ENCODE measurements at places on chromosomes 6 and 20.

GRCh38 chr6:137808836-137809315 lies 58.2 kb upstream of the TNFAIP3 start:
- DNase-seq: no peak

DNA sequence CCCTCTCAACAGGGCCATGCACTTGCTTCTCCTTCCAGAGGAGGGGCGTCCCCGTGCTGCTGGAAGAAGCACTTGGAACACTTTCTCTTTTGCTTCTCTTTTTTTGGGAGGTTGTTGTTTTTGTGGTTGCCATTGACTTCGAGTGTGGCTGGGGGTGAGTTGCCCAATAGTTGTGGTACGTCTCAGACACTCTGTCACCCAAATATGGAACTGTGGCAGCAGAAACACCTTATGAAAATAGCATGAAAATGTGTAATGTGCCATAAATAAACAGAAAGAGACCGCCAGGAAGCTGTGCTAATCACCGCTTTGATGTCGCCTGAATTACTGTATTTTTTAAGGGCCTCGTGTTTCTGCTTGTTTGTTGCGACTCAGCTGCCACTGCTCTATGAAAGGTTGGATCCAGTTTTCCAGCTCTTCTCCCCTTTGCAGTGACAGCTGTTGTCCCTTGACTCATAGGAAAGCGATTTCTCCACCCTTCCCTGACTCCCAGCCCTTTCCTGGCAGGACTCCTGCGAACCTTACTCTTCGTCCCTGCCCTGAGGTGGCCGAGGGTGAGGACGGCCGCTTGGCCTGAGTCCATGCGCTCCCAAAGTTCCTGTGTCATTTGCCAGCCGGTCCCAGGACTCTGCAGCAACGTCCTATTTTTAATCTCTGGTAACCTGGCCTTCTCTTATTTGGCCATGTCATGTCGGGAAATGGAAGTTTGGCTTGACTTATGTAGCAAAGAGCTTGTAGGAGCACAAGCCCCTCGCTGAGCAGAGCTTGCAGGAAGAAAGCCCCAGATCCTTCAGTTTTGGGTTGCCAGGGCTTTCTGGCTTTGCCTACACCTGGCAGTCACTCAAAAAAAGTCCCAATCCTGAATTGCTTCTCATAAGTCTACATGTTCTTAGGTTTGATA lies 694.6 kb downstream of the QKI start:
- no peak for DNase-seq

GRCh38 chr20:64247307-64247618 lies 8.3 kb upstream of the PCMTD2 start:
- no peak for DNase-seq

GRCh38 chr6:131443514-131443913 lies 129.5 kb upstream of the ARG1 start:
- DNase-seq: no peak

- peak; percentile 74 for DNase-seq
These were observed 17.0 kb downstream of the GPX5 start for GRCh38 chr6:28542440-28543296.

- DNase-seq: peak; percentile 88
These were observed 88.3 kb upstream of the COL21A1 start for GRCh38 chr6:56335726-56336125.

Measured in fibroblast of gingiva (primary cell).